NCI-H1930 (cell line): ENCODE measurements at places on chromosomes 2 and 18.

DNA sequence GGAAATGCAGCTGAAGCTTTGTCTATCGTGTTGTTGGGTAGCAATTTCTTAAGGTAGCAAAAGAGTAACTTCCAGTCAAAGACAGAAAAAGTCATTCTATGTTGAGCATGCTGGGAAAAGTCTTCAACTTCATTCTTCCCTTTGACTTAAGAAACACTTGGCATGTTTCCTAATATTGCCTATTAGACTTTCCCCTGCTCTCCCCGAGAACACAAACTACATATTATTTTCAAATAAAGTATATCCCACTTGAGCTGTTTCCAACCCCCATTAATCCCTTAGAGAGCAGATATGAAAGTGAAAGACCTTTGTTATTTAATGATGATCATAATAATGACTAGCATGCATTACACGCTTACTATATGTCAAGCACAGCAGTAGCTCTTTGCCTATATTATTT is 136.0 kb upstream of the SPOPL start:
- DNase-seq: no peak

DNA sequence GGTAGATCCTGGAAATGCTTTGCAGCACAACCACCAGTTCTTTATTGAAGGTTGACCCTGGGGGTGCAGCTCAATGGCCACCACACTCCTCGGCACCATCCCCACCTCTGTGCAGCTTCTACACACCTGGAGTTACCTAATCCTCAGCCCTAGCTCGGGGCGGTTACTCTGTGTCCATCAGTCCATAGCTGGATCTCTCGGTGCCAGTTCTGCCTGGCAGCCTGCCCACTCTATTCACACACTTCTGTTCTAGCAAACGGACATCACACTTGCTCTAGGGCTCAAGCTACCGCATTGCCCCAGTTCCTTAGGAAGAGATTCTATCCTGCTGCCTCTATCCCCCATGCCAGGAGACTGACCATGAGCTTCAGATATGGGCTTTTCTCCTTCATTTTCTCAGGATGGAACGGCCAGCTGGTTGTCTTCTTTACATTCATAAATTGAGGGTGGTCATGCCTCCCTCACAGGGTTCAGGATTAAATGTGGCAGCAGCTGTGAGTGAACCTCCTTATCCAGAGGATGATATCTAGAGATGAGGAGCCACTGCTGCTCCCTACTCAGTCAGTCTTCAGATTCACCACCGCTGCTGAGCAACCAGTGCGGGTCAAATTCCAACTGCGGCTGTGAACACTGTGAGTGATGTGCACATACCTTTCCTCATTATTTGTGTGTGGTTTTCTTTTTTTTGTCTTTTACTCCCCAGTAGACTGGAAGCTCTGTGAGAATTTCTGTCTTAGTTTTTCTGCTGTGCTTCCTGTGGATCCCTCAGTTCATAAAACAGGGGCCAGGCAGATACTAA is 66.9 kb upstream of the TRIB2 start:
- no peak for DNase-seq

GRCh38 chr2:151849413-151850010 is 21.3 kb upstream of the ARL5A start:
- DNase-seq: no peak

DNA sequence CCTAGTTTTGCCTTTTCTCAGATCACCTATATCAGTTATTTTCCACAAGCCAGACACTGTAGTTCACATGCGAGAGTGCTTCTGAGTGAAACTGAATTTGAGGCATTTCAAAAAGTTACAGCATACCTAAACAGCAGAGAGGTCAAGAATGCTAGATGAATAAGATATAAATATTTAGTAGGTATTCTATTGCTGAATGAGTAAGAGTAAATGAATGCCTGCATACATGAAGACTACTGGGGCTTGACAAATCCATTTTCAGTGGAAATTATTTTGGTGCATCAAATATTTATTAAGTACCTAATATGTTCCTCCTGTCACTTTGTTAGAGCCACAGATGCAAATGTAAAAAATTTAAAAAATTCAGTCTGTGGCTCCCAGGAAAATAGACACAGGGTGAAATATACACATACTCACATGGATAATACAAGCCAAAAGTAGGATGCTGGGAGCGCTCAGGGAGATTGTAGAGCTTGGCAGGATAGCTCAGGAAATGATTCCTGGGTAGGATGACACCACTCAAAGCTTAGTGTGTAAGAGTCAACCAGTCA is 27.6 kb upstream of the CDC42EP3 start:
- no peak for DNase-seq

DNA sequence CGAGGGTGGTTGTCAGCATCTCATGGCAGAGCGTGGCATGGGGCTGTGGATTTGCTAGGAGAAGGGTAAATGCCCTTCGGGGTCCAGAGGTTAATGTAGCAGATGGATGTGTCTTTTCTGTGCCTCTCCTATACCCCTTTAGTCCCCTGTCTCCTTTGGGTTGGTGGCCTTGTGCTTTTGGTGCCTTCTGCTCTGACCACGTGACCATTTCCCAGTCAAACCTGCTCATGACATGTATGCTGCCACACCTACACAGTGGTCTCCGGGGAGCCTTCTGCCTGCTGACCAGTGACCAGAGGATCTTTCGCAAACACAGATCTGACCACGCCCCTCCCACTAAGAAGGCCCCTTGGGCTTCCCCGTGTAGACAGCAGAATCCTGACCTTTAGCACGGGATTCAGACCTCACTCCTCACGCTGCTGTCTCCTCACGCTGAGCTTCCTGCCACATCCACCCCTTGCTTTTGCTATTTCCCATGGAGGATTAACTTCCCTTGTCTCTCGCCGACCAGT is 116.2 kb downstream of the ACOXL start:
- no peak for DNase-seq

DNA sequence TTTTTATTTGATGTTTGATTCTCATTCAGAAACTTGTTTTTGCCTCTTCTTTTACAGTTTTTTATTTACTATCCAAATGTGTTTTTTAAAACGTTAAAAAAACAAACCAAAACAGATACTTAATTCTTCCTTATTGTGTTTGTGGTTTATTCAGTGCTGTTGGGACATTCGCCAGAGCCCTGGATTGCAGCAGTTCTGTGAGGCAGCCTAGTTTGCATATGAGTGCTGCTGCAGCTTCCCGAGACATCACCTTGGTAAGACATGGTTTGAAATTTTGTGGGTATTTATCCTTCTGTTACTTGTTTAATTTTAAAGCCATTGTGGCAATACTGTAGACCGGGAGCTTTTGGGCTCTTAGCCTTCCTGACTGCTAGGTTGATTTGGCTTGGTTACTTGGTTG is 91.2 kb downstream of the MTA3 start:
- no peak for DNase-seq

DNA sequence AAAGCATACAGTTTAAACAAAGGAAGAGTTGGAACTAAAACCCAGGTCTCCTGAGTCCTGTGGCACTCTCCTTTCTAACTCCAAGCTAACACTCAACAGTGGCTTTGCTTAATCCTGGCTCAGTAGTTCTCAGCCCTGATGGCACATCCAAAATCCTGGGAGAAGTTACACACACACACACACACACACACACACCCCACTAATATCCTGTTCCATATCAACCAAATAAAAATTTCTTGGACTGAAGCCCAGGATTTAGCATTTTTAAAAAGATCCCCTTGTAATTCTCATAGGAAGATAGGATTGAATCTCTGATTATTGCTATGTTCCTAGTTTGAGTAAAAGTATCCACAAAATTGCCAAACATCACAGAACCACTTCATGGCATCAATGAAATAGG is 136.1 kb upstream of the RIOK3 start:
- DNase-seq: no peak

GRCh38 chr2:7515327-7515726 is 598.1 kb downstream of the RNF144A start:
- no peak for DNase-seq

GRCh38 chr2:179097131-179097530 is 47.2 kb upstream of the CCDC141 start:
- DNase-seq: no peak

GRCh38 chr2:41484858-41485234 is 563.0 kb upstream of the PKDCC start:
- DNase-seq: no peak

DNA sequence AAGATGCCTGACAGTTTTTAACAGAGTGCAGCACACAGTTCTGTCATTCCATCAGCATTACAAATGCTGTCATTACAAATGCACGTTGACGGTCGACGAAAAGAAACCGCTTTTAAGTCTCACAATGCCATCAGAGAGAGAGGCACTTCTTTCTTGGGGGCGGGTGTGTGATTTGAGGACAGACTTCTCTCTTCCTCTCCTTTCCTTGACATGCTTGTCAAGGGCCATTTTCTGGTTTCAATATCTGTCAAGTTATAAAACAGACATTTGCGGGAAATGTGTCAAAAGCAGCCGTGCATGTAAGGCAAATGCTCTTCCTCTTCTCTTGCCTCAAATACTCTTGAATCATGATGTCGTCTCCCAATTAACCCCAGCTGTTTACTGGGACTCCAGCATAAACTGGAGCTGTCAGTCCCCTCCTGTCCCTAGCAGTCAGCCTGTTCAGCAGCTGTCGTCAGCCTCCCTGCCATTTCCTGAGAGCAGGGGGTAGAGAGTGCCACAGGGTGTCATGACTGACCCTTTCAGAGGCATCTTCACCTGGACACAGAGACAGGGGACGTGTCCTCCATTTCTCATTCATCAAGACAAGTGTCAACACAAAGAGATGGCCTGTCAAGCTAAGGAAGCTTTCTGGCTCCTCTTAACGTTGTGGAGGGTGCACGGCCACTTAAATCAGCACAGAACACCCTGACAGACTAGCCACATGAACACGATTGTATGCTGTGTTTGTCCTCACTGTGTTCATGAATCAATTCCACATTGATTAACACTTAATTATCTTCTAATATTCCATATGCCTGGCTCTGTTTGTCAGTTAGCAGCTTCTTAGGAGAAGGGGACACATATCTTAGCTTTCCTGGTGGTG is 305.4 kb upstream of the RAB6C start:
- DNase-seq: no peak

DNA sequence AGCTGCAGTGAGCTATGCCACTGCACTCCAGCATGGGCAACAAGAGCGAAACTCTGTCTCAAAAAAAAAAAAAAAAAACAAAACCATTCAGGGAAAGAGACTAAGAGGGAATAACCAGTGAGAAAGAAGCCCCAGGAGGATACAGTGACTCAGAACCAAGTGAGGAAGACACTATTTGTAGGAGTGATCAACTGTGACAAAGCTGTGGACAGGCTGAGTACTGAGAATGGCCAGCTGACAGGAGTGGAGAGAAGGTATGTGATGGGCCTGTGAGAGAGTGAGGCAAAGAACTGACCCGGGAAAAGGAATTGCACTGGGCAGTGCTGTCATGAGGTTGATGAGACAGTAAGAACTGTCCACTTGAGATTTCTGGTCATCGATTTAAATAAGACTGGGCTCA is 6.7 kb upstream of the LCT start:
- no peak for DNase-seq

GRCh38 chr18:7321831-7322230 is 90.9 kb downstream of the LRRC30 start:
- DNase-seq: no peak

- no peak for DNase-seq
These were observed 122.9 kb upstream of the UNC80 start for GRCh38 chr2:209648714-209649113.
